ENCODE measurements at places on chromosomes 3 and 15. TPM values are rescaled to one million over a fixed set of nuclear protein-coding genes. Genes with fewer than 3 reads are reported as not detected.

The ARPIN gene
- not detected for polyA plus RNA-seq

The IQCB1 gene
- polyA plus RNA-seq: 28.6 TPM

The MESP2 gene
- not detected for polyA plus RNA-seq

The TSPAN3 gene
- polyA plus RNA-seq: 471 TPM

The MUSTN1 gene
- not detected for polyA plus RNA-seq

The SH2D7 gene
- polyA plus RNA-seq: not detected
